ENCODE measurements at places on chromosomes 1 and 21.

DNA sequence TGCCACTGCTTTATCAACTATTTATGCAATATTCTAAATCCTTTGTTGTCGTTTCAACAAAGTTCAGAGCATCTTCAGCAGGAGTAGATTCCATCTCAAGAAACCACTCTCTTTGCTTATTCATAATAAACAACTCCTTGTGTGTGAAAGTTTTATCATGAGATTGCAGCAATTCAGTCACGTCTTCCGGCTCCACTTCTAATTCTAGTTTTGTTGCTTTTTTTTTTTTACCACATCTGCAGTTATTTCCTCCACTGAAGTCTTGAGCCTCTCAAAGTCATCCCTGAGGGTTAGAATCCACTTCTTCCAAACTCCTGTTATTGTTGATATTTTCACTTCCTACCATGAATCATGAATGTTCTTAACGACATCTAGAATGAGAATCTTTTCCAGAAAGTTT, 14.8 kb upstream of the ETS2 start:
- peak; percentile 52 for DNase-seq

- DNase-seq: no peak
Observed at GRCh38 chr1:167706931-167707877, 14.6 kb upstream of the MPZL1 start.

DNA sequence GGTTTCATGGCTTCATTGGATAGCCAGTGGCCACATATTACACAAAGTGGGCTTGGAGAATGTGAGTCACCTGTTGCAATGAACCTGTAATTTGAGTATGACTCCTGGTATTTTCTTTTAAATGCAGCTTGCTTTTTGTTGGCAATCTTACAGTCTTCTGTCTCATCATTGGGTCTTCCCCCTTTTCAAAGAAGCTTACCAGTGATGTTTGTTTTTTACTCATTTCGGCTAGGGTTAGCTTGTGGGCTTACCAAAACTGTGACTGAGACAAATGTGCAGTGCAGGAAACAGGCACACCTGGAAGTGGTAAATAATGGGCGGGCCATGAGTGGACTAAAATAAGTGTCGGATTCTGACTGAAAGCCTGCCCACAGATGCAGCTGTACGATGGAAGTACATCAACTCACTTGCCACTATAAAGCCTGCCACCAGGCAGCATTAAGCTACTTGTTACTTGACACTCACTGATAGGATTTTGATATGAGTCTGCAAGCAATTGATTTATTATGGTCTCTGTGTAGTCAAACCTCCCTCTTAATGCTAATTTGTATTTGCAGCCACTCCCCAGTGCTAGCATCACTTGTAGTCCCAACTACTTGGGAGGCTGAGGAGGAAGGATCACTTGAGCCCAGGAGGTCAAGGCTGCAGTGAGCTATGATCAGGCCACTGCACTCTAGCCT, 4.2 kb downstream of the HHAT start:
- DNase-seq: no peak

GRCh38 chr1:12488666-12489354, 129.2 kb downstream of the DHRS3 start:
- DNase-seq: no peak

DNA sequence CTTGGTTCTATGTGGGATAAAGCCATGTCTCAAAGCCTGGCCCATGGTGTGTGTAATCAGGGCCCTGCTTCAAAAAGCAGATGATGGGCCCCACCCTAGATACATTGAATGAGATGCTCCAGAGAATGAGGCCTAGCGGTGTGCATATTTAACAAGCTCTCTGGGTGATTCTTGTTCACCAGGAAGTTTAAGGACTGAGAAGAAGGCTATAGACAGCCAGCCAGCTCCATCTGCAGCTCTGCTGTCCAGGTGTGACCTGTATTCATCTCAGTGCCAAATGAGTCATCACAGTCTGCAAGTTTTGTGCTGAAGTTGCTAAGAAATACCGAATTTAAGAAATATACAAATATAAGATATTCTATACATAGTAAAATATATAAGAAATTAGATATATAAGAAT, 182.0 kb upstream of the RUNX1 start:
- DNase-seq: no peak

DNA sequence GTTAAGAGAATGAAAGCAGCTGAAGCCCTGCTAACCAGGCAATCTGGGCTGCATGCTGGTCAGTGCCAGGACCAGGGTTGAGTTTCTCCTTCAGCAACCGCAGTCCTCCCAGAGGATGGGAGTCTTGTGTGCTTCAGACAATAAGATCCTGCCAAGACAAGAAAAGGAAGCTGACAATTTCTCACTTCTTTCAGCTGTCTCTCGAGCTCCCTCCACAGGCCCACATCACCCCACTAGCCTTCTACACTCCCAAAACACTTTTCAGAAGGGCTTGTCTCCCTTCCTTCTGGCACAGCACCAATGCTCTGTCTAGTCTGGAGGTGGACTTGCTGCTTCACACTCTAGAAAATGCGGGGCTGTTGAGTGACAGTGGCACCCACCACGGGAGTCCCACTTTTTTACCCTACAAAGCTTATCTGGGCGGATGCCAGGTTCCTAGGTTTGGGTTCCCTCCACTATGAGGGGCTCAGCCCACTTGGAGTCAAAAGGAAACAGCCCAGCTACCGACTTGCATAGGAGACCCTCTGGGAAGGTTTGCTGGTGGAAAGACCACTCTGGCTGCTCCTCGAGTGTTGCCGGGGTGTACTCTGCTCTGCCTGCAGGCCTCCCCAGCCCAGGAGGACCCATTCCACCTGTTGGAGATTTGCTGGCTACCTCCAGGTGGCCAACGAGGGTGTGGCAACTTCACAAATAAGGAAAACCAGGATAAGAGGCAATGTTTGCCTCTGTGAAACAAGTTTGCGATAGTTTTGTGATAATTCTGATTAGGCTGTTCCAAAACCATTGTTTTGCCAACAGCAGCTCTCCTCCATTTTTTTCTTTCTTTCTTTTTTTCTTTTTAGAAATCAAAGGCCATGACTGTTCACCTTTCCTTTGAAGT, 68.9 kb downstream of the TENT5C start:
- peak; percentile 53 for DNase-seq

- peak; percentile 28 for DNase-seq
Observed at GRCh38 chr1:183987593-183988318, 49.8 kb downstream of the COLGALT2 start.

DNA sequence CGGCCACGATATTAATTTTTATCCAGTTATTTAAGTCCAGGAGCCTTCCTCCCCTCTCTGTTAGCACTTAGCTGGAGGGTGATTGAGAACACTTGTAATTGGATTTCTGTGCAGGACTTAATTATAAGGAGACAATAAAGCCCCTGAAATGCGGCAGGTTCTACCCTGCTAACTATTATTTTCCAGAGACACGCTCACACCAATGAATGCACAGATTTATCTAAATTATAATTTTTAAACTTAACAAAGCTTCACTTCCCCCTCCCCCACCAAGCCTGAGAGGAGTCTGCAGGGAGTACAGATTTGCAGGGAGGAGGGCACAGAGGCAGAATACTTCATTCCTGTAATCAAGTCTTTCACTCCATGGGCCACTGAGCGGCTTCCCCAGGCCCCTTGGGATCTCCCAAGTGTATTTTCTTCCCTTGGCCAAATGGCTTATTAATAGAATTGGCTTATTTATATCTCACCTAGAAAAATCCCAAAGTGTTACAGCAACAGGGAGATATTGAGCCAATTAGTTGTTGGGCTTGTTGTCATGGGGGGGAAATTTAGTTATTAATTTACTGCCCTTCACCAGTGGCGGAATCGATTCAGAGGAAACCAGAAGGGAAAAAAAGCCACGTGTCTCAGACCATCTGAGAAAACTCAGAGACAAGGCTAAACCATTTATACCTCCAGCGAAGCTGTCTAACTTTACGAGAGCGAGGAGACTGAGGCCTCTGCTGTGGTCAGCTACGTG, 99.0 kb upstream of the CD34 start:
- no peak for DNase-seq

DNA sequence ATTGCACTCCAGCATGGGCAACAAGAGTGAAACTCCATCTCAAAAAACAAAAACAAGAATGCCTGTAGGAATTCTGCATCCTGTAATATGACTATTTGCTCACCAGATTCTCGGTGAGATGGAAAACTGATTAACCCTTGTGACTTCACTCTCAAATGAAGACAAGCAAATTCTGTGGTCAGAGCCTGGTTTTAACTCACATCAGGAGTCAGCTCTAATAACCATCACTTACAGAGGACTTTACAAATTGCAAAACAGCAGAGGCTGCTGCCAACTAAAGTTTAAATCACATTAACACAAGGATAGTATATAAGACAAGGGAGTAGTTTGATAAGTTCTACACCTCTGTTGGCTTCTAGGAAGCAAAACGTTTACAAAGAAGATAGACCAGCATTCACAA, 35.7 kb upstream of the FAM163A start:
- DNase-seq: no peak

GRCh38 chr1:170510163-170510562, 21.8 kb upstream of the GORAB start:
- no peak for DNase-seq

DNA sequence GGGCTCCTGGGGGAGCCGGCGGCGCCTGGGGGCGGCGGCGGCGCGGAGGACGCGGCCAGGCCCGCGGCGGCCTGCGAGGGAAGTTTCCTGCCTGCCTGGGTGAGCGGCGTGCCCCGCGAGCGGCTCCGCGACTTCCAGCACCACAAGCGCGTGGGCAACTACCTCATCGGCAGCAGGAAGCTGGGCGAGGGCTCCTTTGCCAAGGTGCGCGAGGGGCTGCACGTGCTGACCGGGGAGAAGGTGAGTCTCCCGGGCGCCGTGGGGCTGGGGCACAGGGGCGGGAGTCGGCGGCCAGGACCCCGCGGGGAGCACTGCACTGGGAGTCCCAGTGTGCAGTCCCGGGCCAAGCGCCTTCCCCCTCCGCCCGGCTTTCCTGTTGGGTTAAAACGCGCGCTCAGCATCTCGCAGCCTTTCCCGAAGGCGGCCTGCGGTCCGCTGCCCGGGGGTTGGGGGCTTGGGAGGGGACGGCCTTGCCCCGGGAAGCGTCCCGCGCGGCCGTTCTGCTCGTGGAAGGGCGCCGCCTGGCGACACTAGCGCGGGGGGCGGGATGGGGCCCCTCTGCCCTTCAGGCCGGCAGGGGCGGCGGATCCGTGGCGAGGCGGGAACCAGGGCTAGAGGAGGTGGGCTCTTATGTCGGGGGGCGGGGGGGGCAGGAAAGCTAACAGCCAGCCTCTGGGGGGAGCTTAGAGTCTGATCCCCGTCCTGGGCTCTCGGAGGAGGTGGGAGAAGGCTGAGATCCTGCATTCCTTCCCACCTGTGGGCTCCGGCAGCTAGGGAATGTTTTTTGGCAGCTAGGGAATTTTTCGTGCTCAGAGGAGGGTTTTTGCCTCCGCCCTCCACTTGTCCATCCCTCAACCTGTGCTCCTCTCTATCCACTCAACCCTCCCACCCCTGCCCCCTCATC, 1.1 kb downstream of the HUNK start:
- DNase-seq: peak; percentile 37

DNA sequence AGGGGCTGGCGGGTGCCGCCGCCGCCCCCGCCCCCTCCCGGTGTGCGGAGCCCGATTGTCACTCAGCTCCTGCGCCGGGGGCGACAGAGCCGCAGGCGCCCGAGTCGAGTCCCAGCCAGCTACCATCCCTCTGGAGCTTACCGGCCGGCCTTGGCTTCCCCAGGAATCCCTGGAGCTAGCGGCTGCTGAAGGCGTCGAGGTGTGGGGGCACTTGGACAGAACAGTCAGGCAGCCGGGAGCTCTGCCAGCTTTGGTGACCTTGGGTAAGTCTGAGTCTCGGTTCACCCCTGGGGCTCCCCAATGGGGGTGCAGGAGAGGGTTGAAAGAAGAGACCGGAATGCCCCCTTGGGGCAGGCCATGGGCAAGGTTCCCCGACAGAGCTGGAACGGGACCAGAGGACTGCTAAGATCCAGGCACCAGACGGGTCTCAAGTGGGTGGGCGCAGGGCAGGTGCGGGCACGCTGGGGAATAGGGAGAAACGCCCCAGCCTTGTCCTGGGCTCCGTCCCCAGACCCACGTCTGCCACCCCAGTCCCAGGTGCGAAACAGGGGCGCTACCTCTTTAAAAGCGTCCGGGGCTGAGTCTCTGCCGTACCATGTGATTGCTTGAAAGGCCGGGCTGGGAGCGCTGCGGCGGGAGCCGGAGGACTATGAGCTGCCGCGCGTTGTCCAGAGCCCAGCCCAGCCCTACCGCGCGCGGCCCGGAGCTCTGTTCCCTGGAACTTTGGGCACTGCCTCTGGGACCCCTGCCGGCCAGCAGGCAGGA, at the start of gene ADORA1:
ADORA1 (plus strand) TSS at position 61 of the 765 bp plus-strand sequence. CDS start 1,116 bp downstream, outside the sequence.
- DNase-seq: peak; percentile 73

GRCh38 chr1:185426848-185427247, 109.8 kb upstream of the IVNS1ABP start:
- DNase-seq: peak; percentile 85

DNA sequence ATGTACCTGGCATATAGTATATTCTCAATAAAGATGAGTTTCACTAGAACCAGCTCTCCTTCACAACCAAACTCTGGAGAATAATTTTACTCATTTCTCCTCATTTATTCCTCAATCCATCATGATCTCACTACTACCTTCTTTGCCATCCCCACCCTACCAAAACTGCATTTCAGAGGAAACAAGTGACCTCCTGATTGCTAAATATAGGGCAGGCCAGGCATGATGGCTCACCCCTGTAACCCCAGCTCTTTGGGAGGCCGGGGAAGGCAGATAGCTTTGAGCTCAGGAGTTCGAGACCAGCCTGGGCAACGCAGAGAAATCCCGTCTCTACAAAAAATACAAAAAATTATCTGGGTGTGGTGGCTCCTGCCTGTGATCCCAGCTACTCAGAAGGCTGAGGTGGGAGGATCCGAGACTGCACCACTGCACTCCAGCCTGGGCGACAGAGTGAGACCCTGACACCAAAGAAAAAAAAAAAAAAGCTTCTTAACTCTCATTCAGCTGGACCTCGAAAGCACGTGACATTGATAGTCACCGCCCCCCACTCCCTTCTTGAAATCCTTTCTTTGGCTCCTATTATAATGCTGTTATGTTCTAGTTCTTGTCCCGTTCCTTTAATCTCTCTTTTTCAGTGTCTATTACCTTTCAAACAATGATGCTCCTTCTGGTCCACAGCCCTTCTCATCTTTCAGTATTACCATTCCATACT, 2.1 kb downstream of the TESK2 start:
- no peak for DNase-seq

- no peak for DNase-seq
Observed at GRCh38 chr21:29124645-29125044, 5.8 kb upstream of the MAP3K7CL start.

DNA sequence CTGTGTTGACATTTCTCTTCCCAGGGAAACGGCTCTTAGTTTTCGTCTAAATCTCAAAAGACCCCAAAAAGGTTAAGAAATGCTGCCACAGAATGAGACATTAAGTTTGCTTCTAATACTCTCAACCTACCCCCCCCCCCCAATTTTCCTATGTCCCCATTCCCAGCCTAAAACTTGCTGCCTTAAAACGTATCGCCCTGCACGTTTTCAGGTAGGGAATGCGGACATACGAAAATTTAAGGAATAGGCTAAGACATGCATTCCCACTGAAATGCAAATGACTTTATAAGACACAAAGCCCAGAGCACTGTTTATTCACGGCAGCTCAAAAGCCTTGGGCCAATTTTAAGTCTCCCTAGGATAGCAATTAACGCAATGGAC, 45.4 kb downstream of the GFI1 start:
- no peak for DNase-seq
